ENCODE measurements at places on chromosomes 5 and 9.

DNA sequence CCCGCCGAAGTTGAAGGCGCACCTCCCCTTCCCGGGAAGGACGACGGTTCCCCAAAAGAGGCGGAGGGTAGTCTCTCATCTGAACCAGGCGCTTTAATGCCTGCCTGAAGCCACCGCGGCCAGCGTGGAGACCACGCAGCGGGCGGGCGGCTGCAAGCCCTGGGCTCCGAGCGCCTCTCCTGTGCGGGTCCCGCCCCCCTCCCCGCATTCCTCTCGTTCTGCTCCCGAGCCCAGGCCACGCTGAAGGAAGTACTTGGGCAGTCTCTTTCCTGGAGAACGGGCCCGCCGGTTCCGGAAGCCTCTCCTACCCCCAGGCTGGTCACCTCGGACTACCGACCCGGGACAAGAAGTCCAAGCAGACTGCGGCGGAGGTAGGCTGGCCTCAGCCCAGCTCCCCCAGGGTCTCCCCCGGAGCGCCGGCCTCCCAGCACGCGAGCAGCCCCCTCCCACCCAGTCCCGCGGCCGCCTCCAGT lies 571 bp downstream of the PPIC start:
- peak; percentile 51 for DNase-seq

GRCh38 chr5:177455036-177455660 lies 8.5 kb downstream of the PRR7 start:
- DNase-seq: peak; percentile 76

- DNase-seq: no peak
Observed at GRCh38 chr5:10424124-10424731, 17.5 kb upstream of the ROPN1L start.

DNA sequence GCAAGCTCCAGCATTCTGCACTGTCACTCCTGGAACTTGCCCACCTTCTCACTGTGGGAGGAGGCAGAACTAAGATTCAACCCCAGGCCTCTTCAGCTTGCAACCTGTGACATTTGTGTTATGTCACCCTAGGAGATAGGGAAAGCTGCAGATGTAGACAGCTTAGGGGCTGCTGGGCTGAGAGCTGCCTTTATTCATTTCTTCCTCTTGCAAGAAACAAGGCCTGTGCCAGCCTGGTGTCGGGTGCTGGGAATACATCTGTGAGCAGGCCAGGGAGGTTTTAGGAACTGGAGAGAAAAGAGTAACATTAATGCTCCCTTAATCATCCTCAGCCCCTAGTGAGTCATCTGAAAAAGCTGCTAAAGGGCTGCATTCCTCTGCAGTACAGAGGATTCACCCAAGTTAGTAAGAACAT lies 101.8 kb downstream of the FGF18 start:
- DNase-seq: peak; percentile 77

GRCh38 chr9:117018966-117019617 lies 332.0 kb downstream of the TRIM32 start:
- DNase-seq: no peak

- DNase-seq: no peak
Observed at GRCh38 chr5:117665121-117665520, 1090.5 kb upstream of the SEMA6A start.

- no peak for DNase-seq
Observed at GRCh38 chr5:169563369-169563768, 20.2 kb upstream of the SPDL1 start.

- no peak for DNase-seq
Observed at GRCh38 chr5:132763181-132764036, 13.6 kb downstream of the SEPTIN8 start.

- no peak for DNase-seq
Observed at GRCh38 chr9:135707252-135708138, 5.5 kb downstream of the KCNT1 start.

- DNase-seq: no peak
Observed at GRCh38 chr5:57276353-57276752, 102.5 kb downstream of the GPBP1 start.

GRCh38 chr9:88897081-88897480 lies 94.2 kb upstream of the S1PR3 start:
- DNase-seq: no peak

DNA sequence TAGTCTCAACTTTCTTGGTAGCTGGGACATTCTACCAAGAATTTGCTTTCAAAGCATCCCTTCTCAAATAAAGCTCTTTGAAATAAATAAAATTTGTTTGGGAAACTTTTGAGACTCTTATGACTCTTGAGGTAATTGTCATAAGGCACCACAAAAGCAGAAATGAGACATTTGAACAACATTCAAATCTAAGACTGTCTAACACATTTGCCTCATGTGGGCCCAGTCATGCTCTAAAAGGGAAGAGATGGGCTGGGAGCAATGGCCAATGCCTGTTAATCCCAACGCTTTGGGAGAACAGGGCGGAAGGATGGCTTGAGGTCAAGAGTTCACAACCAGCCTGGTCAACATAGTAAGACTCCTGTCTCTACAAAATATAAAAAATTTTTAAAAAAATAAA lies 26.4 kb downstream of the SLC31A2 start:
- DNase-seq: no peak

DNA sequence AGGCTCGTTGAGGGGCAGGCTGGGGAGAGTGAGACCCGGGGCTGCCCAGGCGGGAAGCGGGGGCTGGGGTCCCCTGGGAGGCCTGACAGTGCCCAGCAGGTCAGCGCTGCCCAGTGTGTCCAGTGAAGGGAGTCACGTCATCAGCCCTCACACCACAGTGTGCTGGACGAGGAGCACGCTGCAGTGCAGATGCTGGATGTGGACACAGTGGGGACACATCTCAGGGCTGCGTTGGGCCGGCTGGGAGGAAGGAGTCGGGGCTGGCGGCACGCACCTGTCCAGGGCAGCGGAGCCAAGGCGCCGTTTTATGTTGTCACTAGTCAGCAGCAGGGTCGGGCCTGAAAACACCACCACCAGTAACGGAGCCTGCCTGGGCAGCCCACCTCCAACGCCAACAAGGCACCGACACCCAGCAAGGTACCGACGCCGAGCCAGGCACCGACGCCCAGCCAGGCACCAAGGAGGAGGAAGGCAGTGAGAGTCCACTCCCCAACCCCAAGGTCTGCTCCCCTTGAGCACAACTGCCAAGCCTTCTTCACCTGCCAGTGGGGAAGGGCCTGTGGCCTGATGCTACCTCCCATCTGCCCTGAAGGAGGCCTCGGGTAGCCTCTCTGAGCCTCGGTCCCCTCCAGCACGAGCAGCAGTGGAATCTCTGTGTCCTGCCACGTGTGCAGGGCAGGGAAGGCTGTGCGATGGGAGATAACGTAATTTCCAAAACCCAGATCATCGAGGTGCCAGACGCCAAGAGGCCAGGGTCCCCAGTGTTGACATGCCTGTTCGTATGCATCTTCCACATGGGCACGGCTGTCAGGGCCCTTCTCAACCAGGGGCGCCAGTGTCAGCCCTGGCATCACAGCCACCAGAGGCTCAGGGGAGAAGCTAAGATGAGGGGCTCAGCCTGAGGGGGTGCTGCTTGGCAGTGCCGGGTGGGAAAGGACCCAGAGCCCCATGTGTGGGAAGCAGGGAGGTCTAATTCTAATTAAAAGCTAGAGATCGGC lies 21.9 kb upstream of the NSMF start:
- peak; percentile 10 for DNase-seq

GRCh38 chr5:174273325-174273724 lies 227.8 kb downstream of the NSG2 start:
- DNase-seq: no peak

DNA sequence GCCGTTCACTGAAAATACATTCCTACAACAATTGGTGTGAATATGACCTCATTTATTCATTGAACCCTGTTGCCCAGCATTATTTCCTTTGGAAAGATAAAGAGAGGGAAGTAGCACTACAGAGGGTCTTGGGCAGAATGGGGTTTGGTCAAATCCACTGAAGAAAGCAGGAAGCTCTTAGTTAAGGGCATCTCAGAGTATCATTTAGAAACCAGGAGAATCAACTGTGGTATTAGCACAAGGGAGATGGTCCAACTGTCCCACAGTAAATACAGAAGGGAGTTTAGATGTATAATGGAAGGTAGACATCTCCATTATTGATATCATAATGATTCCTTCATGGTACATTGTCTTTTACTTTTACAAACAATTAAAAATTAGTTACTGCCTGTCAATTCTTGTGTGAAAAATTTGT lies 47.1 kb downstream of the LIX1 start:
- no peak for DNase-seq

Data from uterus (tissue), 4 donors.